ENCODE measurements at places on chromosomes 5 and 9.
A peak's percentile ranks its signal among the peaks of the same experiment; 100 is the strongest.

GRCh38 chr9:38107811-38108304 lies 38.8 kb upstream of the SHB start:
- DNase-seq = no peak

DNA sequence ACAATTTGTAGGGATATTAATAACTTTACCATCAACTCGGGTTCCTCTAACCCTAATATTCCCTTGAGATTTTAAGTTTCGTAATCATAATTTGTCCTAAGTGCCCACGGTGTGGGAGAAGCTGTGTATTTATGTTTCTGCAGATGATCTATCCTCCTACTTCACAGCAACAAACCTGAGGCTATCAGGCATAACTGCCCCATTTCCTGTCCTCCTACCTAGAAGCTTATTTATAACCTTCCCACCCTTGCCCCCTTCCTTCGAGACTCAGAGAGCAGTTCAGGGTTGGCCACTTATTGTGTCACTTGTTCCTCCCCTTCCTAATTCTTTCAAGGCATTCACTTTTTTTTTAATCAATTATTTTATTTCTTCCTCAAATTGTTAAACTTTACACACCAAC lies 29.6 kb upstream of the LCP2 start:
- DNase-seq = no peak

- DNase-seq = no peak
Measured at GRCh38 chr5:159907689-159908590, 8.3 kb upstream of the ADRA1B start.

GRCh38 chr9:14221119-14221518 lies 92.8 kb downstream of the NFIB start:
- no peak for DNase-seq

GRCh38 chr5:178739452-178740180 lies 9.2 kb upstream of the ZNF354A start:
- no peak for DNase-seq

DNA sequence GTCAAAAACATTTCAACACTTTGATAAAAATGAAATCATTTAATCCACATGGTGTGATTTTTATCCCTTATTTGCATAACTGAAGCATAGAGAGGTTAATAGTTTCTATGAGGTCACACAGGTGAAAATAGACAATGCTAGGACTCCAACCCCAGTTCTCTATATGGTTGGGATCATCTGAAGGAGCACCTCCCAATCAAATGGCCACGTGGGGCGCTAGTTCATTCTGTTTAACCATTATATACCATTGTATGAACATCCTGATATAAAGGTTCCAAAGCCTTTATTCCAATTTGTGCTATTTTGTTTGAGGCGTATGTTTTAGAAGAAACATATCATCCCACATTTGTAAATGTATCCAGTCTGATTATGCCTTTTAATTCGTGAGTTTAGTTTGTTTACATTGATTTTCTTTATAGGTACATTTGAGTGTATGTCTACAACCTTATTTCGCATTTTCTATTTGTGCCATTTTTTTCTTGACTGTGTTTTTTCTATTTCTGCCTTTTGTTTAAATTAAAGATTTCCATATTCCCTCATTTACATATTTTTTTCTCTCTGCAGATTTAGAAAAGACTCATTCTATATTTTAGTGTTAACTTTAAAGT lies 1092.0 kb downstream of the MAT2B start:
- DNase-seq = no peak

DNA sequence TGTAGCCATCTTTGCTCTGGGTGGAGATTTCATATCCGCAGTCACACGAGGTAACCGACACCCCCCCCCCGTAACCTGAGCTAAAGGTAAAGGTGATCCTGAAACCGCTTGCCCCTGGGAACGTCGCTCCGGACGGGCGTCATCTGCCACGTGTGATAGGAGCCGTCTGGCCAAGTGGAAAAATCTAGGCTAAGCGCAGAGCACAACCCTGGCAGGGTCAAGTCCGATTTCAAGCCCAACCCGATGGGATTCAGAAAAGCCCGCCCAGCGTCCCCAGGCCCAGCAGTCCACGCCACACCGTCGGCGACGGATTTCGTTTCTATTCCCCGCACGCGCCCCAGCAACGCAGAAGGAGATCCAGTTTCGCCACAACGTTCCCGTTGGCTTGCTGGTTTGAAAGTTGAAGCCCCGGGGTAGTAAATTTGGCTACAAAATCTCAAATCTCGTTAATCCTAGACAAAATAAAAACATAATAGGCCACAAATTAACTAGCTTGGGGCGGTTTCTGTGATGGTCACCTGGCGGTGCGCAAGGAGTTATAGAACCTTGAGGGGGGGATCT lies 32.4 kb upstream of the NFIB start:
- DNase-seq = no peak

DNA sequence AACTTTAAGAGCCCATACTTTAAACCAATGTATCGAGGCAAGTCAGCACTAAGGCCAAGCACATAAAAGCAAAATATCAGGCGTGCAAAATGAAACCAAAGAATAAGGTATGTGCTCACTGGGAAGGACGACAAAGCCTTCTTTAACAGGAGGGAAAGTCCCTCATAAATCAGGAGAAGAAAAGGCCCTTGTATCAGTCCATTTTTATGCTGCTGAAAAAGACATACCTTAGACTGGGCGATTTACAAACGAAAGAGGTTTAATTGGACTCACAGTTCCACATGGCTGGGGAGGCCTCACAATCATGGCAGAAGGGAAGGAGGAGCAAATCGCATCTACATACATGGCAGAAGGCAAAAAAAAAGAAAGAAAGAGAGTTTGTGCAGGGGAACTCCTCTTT lies 68.9 kb downstream of the UBE2QL1 start:
- no peak for DNase-seq

DNA sequence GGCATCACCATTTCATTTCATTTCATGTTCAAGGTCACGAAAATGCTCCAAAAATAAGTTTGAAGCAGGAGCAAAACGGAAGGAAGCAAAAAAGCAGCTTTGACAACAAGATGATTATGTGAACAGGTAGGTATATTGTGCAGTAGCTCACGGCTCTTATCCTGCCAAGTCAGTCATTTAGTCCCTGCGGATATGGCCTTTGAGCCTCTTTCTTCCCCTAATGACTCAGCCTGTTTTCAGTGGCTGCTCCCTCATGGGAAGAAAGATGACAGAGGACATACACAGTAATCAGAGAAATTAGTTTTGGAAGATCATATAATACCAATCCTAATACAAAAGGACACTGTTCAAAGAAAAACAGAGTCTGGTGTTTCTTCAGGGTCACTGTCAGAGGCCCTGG lies 155.8 kb upstream of the GRAMD2B start:
- no peak for DNase-seq

DNA sequence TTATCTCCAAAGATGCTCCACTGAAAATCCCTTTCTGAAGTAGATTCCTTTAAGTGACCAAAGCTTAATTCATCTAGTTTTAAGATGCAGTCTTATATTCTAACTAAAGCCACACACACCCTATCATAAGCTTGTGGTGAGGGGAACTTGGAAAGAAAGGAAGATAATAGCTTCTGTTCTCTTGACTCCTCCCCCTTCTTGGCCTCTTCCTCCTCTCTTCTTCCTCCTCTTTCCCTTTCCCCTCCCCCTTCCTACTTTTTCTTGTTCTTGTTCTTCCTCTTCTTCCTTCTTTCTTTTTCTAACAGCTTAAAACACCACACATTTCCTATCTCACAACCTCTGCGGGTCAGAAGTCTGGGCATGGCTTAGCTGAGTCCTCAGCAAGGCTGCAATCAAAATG lies 23.5 kb downstream of the IL7R start:
- DNase-seq = no peak

GRCh38 chr5:127076315-127077129 lies 3.2 kb upstream of the C5orf63 start:
- DNase-seq = no peak

DNA sequence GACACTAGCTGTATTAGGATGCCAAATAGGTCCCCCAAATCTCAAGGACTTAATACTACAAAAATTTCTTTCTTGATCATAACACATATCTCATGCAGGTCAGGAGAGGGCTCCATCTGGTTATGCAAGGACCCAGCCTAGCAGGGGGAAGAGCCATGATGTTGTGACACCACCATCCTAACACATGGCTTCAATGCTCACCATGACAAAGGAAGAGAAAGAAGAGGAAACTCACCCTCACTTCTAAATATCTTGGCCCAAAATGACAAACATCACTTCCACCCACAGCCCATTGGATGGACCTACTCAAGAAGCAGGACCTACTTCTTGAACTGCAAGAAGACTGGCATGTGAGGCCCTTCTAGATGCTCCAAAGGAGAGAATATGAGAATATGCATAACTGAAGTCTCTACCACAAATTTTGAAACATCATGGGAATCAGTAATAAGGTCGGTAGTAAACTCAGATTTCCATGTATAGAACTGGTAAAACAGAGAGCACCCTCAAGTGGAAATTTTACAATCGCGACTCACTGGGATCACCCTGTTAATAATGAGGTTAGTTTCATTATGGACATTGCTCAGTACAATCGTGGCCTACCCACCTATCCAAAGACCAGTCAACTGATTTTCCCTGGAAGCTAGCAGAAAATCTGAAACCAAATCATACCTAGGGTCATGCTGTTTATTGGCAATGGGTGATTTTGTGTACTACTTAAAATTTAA lies 308.2 kb downstream of the ACTL7B start:
- no peak for DNase-seq

- no peak for DNase-seq
Measured at GRCh38 chr9:69168709-69169217, 5.3 kb upstream of the TJP2 start.

- DNase-seq = no peak
Measured at GRCh38 chr9:133534346-133535291, at the start of gene ADAMTSL2. Gene ADAMTSL2 (plus strand): TSS chr9:133534704. CDS start chr9:133536713, 2,009 bp downstream.

GRCh38 chr5:16931334-16932110 lies 4.6 kb downstream of the MYO10 start:
- DNase-seq = no peak

GRCh38 chr9:16545639-16546038 lies 324.8 kb downstream of the BNC2 start:
- DNase-seq = no peak

GRCh38 chr5:96051401-96051830 lies 89.8 kb upstream of the ELL2 start:
- DNase-seq = no peak

GRCh38 chr5:31197183-31197582 lies 3.7 kb downstream of the CDH6 start:
- peak; percentile 48 for DNase-seq

DNA sequence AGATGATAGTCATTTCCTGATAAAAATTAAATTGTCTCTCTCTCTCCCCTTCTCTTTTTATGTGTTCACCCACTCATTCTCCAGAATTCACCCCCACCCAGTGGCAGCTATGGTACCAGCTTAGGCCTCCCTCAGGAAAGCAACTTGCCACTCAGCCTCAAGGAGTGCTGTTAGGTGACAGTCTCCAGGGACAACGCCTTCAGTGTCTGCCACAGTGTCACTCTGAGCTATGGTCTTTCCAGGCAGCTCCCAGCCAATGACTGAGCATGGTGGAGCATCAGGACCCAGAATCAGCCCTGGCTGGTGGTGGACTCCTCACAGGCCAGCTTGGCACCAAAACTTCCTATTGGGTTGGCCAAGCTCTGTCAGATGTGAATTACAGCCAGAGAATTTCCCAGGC lies 140.9 kb upstream of the PIK3R1 start:
- DNase-seq = no peak

DNA sequence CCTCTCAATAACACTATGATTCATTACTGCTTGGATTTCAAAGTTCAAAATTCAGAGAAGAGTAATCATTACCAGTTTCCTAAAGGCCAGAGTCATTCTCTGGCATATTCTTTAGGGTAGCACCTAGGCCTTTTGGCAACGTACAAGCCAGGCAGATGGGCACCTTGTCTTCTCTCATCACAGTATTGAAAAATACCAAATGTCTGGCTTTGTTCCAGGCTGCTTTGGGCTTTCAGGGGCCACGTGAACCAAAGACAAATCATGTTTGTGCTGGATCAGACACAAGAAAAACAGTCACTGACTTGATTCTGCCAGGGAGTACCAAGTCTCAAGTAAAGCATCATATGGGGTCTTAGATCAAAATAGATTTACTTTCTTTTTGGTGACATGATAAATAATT lies 15.5 kb downstream of the MEGF9 start:
- DNase-seq = no peak

GRCh38 chr5:32559921-32560320 lies 25.4 kb upstream of the SUB1 start:
- no peak for DNase-seq

GRCh38 chr5:65029178-65029577 lies 260.4 kb downstream of the CWC27 start:
- no peak for DNase-seq

GRCh38 chr5:77420940-77421339 lies 71.2 kb downstream of the WDR41 start:
- no peak for DNase-seq

DNA sequence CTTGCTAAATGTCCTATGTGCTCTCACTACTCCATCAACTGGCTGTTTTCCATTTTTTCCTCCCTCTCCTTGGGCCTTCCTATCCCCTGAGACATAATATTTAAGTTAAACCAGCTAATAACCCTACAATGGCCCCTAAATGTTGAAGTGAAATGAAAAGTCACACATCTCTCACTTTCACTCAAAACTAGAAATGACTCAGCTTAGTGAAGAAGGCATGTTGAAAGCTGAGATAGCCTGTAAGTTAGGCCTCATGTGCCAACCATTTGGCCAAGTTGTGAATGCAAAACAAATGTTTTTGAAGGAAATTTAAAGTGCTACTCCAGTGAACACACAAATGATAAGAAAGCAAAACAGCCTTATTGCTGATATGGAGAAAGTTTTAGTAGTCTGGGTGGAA lies 48.8 kb upstream of the CDH10 start:
- no peak for DNase-seq

- no peak for DNase-seq
Measured at GRCh38 chr9:126403397-126403796, 76.8 kb downstream of the MVB12B start.

DNA sequence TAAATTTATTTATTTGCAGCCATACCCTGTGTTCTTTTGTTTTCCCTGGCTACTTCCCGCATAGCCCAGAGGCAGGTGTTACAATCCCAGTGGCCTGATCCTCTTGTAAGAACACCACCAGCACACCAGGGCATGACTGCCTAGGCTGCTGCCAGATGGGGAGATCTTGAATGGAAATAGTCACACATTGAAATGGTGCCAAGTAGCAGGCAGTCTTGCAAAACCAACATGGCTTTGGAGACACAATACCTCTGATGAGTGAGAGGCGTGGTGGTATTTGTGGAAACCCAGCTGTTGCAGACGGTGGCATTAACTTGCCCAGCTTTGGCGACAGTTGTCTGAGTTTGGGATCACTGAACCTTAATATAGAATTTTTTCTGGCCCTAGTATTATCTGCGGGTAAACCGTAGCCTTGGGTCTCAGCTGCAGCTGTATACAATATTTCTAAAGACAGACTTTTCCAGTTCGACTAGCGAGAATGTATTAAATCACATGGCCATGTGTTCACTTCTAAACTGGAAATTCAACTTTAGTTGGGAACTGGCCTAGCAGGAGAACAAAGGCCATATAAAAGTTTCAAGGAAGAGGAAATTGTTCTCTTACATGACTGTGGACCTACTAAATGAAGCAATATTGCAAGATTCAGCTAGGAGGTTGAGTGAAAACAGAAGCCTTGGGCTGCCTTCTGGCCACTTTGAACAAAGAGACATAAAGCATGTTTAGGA lies 277.0 kb downstream of the SMARCA2 start:
- DNase-seq = no peak

- no peak for DNase-seq
Measured at GRCh38 chr9:137276473-137277328, 825 bp upstream of the TOR4A start.

- no peak for DNase-seq
Measured at GRCh38 chr9:34279411-34279810, 49.7 kb downstream of the KIF24 start.
